ENCODE measurements at places on chromosomes 2 and 18.

- no peak for DNase-seq
Measured at GRCh38 chr18:66046032-66046602, 295.3 kb downstream of the CDH7 start.

- DNase-seq = no peak
Measured at GRCh38 chr2:2744107-2744506, 413.0 kb upstream of the MYT1L start.

GRCh38 chr2:193776988-193777387, 1582.3 kb upstream of the TMEFF2 start:
- DNase-seq = no peak

GRCh38 chr2:151336863-151337371, 20.5 kb upstream of the TNFAIP6 start:
- DNase-seq = no peak

DNA sequence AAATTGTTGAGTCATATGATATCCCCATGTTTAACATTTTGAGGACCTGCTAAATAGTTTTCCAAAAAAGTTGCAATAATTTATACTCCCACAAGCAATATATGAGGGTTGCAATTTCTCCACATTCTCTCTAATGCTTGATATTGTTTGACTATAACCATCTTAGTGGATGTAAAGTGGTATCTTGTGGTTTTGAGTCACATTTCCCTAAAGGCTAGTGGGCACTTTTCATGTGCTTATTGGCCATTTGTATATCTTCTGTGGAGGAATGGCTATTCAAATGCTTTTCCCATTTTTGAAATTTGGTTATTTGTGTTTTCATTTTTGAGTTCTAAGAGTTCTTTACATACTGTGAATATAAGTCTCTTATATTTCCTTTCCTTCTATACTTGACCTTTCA, 82.7 kb downstream of the SCG2 start:
- no peak for DNase-seq

Measured in NCI-H774 (cell line).